Heart right ventricle (tissue), 16 donors: ENCODE measurements at places on chromosomes 12 and 14. TPM values are rescaled to one million over a fixed set of nuclear protein-coding genes. Genes with fewer than 3 reads are reported as not detected.

DNA sequence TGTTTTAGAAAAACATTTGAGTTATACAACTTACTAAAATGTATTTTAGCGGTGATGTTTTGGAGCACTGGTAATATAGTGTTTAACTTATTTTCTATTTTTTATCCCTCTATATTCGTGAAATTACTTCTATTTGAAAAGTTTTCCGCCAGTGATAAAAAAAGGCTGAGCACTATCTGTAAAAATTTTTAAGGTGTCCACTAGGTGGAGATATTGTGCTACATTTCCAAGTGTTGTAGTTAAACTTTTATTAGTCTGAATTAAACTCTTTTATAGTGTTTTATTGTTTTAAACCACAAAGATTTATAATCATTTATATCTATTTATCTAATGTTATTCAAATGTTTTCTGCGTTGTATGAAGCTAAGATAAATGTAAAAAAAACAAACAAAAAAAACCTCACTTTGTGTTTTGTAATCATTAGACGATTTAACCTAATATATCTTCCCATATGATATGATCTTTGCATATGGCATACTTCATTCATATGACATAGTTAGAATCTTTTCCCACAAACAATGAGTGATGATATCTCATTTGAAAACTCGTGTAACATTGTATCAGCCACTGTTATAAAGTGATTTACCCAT lies 11.8 kb downstream of the ALG10B start:
- H3K4me1 ChIP-seq, result no peaks in the 10 kb centered on the region
- DNase-seq, result no peak
- no peaks in the 10 kb centered on the region for H3K27me3 ChIP-seq

DNA sequence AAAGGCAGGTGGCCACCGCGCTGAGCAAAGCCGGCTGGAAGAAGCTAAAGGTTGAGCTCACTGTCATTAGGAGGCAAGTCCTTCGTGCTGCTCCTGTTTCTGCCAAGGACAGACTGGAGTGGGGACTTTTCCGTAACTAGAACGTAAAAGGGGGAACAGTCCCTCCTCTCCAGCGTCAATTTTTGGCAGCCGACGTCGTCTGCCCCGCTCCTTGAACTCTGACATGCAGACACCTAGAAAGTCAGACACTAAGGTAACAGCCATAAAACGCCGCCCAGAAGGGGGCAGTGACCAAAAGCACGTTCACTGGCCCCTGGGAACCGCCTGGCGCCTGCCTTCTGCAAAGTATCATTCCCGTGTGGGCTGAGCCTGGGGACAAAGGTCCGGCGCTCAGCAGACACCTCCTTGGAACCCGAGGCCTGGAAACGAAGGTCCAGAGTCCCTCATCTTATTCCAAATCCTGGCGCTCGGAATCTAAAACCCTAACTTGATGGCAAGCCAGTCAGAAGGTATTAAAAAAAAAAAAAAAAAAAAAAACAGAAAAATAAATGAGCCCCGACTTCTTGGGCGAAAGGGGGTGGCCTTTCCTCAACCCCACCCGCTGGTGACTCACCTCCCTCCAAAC lies 1.1 kb upstream of the LRP1 start:
- H3K27me3 ChIP-seq, result no peaks in the 10 kb centered on the region
- peak; percentile 74 for DNase-seq
- H3K4me1 ChIP-seq, result peaks cover 9% of the 10 kb centered on the region
- peak overlapping the region; percentile 60 for H3K4me3 ChIP-seq

DNA sequence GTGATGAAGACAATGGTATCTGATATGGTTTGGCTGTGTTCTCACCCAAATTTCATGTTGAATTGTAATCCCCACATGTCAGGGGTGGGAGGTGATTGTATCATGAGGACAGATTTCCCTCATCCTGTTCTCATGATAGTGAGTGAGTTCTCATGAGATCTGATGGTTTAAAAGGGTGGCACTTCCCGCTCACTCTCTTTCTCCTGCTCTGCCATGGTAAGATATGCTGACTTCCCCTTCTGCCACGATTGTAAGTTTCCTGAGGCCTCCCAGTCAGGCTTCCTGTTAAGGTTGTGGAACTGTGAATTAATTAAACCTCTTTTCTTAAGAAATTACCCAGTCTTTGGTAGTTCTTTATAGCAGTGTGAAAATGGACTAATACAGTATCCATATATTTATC lies 25.6 kb upstream of the PTHLH start:
- no peaks in the 10 kb centered on the region for H3K27me3 ChIP-seq
- no peaks in the 10 kb centered on the region for H3K4me1 ChIP-seq
- no peak for DNase-seq
- H3K36me3 ChIP-seq, result no peaks in the 10 kb centered on the region
- H3K27ac ChIP-seq, result no peak overlapping the region
- H3K4me3 ChIP-seq, result no peak overlapping the region

DNA sequence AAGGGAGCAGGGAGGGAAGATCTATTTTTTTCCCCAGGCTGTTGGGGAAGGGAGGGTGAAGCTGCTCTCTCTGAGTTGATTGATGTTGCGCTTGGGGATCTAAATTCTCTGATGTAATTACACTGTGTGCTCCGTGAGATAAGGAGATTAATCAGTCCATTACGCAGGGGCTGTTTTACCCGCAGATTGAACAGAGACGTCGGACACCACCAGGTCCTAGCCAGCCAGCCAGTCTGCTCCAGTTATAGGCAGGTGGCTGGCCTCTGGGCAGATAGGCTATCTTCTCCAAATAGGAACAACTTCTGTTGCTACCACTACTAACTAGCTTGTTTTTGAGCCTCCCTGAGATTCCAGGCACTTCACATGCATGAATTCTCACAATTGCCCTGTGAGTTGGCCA lies 91.1 kb downstream of the SRRM4 start:
- peaks cover 10% of the 10 kb centered on the region for H3K4me1 ChIP-seq
- peaks cover 21% of the 10 kb centered on the region for H3K27me3 ChIP-seq
- H3K36me3 ChIP-seq, result no peaks in the 10 kb centered on the region
- H3K4me3 ChIP-seq, result no peak overlapping the region
- no peak for DNase-seq
- H3K27ac ChIP-seq, result no peak overlapping the region

DNA sequence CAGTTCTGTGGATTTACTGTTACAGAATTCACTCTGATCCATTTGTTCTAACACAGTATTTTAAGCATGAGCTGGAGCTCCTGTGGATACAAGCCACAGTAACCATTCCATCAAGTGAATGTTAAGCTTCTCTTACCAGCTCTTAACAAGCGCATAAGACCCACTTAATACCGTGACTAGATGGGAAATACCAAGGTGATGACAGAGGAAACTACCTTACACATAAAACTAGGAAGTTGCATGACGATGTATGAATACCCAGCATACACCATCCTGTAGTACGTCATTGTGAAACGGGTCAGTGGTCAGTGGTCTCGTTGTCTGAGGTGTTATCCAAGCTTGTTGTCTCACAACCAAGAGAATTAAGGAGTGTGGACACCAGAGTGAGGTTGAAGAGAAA lies 2.0 kb upstream of the GALC start:
- no peak for DNase-seq
- H3K4me3 ChIP-seq, result no peak overlapping the region
- peaks cover 3% of the 10 kb centered on the region for H3K4me1 ChIP-seq
- H3K36me3 ChIP-seq, result no peaks in the 10 kb centered on the region

FOS gene
- 9.3 TPM for total RNA-seq

DNA sequence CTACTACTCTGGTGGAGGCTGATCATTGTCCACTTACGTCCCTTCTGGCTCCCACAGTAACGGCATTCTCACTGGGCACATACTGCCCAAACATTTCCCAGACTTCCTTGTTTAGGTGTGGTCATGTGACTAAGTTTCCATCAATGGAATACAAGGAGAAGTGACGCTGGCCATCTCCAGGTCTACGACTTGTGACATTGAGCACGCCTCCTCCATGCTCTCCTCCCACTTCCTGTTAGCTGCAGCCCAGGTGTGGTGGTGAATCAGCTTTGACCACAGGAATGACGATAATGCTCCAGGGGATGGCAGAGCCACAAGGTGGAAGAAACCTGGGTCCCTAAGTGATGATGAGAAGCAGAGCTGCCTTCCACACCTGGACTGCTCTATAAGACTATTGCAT lies 6.0 kb upstream of the SLC24A4 start:
- no peak overlapping the region for H3K27ac ChIP-seq
- H3K27me3 ChIP-seq, result peaks cover 32% of the 10 kb centered on the region
- no peaks in the 10 kb centered on the region for H3K4me1 ChIP-seq
- no peaks in the 10 kb centered on the region for H3K36me3 ChIP-seq
- no peak for DNase-seq

GRCh38 chr12:98123021-98123461 lies 392.3 kb upstream of the TMPO start:
- no peaks in the 10 kb centered on the region for H3K36me3 ChIP-seq
- DNase-seq, result no peak
- no peaks in the 10 kb centered on the region for H3K27me3 ChIP-seq
- no peak overlapping the region for H3K27ac ChIP-seq
- H3K4me1 ChIP-seq, result peaks cover 23% of the 10 kb centered on the region

TMEM30B gene
- 0.32 TPM for total RNA-seq

ENDOU gene
- total RNA-seq, result 0.14 TPM

ASCL1 gene
- not detected for total RNA-seq

GRCh38 chr12:78392918-78393317 lies 471.7 kb upstream of the SYT1 start:
- H3K4me3 ChIP-seq, result no peak overlapping the region
- H3K36me3 ChIP-seq, result no peaks in the 10 kb centered on the region
- no peak overlapping the region for H3K27ac ChIP-seq
- H3K27me3 ChIP-seq, result no peaks in the 10 kb centered on the region
- no peaks in the 10 kb centered on the region for H3K4me1 ChIP-seq

DNA sequence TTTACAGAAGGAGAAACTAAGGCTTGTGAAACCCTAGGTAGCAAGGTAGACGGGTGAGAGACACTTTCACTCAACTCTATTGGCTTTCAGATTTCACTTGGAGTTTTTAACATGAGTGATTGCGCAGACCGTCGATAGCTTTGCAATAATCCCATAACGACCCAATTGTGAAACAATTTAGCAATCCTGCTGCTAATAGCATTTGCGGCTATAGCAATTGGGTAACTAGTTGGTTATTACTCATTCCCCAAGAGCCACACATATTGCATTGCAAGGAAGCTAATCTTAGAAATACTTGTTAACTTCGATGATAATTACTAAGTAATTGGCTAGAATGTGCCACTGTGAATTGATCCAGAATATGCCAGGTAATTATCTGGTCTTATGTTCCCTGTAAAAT lies 159.9 kb upstream of the NOS1 start:
- no peak overlapping the region for H3K4me3 ChIP-seq
- no peak for DNase-seq
- no peak overlapping the region for H3K27ac ChIP-seq
- peaks cover 3% of the 10 kb centered on the region for H3K4me1 ChIP-seq

- no peaks in the 10 kb centered on the region for H3K27me3 ChIP-seq
- no peak overlapping the region for H3K4me3 ChIP-seq
- H3K4me1 ChIP-seq, result no peaks in the 10 kb centered on the region
- H3K27ac ChIP-seq, result no peak overlapping the region
- no peak for DNase-seq
Measured at GRCh38 chr12:10540776-10541205, 35.1 kb downstream of the EIF2S3B start.

- no peaks in the 10 kb centered on the region for H3K36me3 ChIP-seq
- no peak overlapping the region for H3K27ac ChIP-seq
- DNase-seq, result peak; percentile 28
- H3K4me3 ChIP-seq, result no peak overlapping the region
- no peaks in the 10 kb centered on the region for H3K4me1 ChIP-seq
- H3K27me3 ChIP-seq, result no peaks in the 10 kb centered on the region
Measured at GRCh38 chr12:130761537-130762318, 45.6 kb upstream of the RIMBP2 start.

- H3K36me3 ChIP-seq, result no peaks in the 10 kb centered on the region
- no peak overlapping the region for H3K4me3 ChIP-seq
- H3K4me1 ChIP-seq, result no peaks in the 10 kb centered on the region
- no peak for DNase-seq
- H3K27ac ChIP-seq, result no peak overlapping the region
- peaks cover 40% of the 10 kb centered on the region for H3K27me3 ChIP-seq
Measured at GRCh38 chr14:36683083-36683724, 21.5 kb downstream of the PAX9 start.

DNA sequence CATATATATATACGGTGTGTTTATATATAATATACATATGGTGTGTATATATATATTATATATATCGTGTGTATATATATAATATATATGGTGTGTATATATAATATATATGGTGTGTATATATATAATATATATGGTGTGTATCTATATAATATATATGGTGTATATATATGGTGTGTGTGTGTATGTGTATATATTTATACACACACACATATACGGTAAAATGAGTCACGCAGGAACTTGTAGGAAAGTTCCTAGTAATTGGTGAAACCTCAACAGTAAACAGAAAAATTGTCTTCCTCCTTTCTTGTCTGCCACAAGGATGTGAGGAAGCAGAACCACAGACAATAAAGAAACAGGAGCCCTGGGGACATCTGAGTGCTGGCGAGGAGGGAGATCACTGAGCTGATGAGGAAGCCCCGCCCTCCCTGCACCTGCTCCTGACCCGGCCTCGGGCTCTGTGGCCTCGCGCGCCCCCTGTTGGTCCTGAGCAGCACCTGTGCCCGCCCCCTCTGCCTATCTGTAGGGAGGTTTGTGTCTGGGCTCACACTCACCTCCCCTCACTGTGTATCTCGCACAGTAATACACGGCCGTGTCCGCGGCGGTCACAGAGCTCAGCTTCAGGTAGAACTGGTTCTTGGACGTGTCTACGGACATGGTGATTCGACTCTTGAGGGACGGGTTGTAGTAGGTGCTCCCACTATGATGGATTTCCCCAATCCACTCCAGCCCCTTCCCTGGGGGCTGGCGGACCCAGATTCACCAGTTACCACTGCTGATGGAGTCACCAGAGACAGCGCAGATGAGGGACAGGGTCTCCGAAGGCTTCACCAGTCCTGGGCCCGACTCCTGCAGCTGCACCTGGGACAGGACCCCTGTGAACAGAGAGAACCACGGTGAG lies 1079.4 kb downstream of the TMEM121 start:
- no peaks in the 10 kb centered on the region for H3K36me3 ChIP-seq
- DNase-seq, result peak; percentile 18
- peaks cover 30% of the 10 kb centered on the region for H3K27me3 ChIP-seq
- H3K4me1 ChIP-seq, result no peaks in the 10 kb centered on the region

TXNRD1 gene
- 86.1 TPM for total RNA-seq

LRTM2 gene
- not detected for total RNA-seq

DNA sequence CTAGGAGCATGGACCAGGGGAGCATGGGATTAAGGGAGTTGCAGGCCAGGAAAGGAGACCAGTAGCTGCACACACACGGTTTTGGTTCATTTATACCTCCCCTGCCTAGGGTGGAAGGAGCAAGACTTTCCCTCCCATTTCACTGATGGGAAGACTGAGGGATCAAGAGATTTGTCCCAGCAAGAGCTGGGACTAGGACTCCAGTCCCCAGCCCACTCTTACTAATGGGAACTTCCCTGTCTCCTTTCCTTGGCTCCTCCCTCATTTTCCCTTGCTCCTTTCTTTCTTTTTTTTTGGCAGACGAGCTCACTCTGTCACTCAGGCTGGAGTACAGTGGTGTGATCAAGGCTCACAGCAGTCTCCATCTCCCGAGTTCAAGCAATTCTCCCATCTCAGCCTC lies 13.0 kb downstream of the SCNN1A start:
- H3K36me3 ChIP-seq, result no peaks in the 10 kb centered on the region
- DNase-seq, result no peak
- no peaks in the 10 kb centered on the region for H3K27me3 ChIP-seq
- H3K27ac ChIP-seq, result no peak overlapping the region
- H3K4me1 ChIP-seq, result peaks cover 61% of the 10 kb centered on the region
